Foreskin fibroblast (primary cell): ENCODE measurements at places on chromosomes 3 and 15.
A peak's percentile ranks its signal among the peaks of the same experiment; 100 is the strongest.

DNA sequence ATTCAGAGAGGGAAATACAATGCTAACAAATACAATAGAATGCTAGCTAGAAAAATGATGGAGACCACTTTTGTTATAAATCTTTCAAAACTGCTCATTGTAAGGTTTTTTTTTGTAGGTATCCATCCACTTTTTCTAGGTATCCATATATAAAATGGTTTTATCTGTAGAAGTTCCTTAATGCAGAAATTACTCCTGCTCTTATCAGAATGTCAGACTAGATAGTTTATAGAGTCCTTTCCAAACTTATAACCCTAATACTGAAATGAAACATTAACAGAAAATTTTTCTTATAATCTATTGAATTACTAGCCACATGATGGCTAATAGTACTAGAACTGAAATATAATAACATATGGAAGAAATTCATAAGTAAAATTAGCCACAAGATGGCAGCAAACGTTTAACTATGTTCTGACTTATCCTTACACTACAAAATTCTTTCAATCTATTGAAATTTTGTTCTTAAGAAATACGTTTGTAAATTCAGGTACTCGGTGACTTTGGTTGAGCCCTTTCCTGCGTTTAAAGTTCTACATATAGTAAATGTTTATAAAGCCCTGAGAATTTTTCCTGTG is 58.5 kb downstream of the ECT2 start:
- peak; percentile 56 for DNase-seq

DNA sequence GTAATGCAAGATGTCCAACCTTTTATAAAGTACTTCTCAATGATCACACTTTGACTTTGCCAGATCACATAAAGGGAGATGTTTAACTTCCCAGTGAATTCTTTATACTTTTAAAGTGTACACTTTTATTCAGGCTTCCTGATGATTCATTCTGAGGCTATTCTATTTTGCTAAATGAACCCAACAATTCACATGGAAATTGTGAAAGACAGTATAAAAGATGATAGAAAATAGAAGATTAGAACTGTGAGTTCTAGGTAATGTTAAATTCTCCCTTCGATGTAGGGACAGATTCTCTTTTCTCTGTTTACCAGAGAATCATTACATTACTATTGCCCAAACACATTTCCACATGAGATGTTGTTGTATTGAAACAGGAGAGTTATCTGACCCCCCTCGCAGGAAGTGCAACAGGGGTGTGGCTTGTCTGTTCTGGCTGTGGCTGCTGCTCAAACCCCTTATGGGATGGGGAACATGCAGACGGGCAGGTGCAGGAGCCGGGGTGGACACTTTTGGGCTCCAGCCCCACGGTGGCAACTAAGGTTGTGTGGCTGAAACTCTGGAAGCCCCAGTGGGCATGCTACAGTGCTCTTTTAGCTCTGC is 131.3 kb upstream of the LRTM1 start:
- peak; percentile 16 for DNase-seq

- DNase-seq = no peak
Observed at GRCh38 chr15:58513726-58514336, 82.0 kb downstream of the LIPC start.

DNA sequence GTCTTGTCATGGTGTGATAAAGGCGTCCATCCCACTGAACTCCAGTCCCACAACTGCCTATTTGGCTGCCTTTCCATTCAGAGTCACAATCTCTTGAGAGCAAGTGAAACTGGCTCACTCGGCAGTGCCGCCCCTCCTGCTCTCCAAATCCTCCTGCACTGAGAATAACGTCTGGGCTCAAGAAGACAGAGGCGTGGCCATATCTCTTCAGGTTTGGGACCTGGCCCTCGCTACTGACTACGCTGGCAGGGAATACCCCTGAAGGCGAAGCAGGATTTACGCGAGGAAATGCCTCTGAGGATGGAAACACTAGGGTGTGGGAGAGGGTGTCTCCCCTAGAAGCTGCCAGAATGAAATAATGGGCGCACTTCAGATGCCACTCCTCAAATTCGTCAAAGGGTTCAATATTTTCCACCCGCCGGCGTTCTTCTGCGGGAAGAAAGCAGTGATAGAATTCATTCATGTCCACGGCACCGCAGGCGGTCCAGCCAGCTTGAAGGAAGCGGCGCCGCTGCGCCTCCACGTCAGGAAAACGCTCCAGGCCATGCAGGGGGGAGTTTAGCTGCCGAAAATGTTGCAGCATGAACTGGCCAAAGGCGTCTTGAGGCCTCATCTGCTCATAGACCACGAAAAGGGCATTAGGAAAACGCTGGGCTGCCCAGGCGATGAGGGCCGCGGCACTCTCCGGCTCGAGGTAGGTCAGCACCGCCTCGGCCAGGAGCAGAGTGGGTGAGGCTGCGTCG is 985 bp downstream of the LCMT2 start:
- no peak for DNase-seq

GRCh38 chr15:81752974-81753373 is 292.8 kb downstream of the MEX3B start:
- DNase-seq = no peak

DNA sequence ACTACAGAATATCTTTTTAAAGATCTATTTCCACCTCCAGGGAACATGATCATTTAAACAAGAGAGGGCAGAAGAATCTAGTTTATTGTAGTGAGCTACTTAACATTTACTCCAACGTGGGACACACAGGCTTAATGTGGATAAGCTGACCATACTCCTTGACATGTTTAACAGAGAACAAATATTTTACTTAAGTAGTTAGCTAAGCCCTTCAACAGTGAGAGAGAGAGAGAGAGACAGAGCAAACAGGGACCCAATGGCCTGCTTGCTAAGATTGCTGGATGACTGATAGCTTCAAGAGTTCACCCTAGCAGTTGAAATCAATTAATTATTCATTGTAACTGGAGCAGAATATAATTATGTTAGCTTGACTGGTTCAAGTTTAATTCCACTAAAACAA is 158.6 kb downstream of the ADAM10 start:
- DNase-seq = no peak

DNA sequence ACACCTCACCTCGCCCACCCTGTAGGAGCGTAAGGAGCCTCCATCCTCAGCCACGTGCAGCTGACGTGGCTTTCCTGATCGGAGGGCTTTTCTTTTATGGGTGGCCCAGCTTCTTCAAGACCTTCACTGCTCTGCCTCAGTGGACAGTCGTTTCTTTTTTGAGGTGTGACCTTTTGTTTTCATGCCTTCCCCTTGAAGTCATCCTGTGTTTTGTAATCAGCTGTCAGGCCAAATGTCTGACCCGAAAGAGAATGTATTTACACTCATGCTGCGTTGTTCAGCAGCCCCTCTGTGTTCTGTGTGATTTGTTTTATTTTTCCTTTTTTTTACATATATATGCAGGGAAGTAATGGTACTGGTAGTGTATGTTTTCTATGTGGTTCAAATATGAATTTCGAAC is 41.8 kb downstream of the CCK start:
- DNase-seq = no peak

- DNase-seq = peak; percentile 7
Observed at GRCh38 chr15:44243829-44244228, 44.7 kb upstream of the GOLM2 start.

DNA sequence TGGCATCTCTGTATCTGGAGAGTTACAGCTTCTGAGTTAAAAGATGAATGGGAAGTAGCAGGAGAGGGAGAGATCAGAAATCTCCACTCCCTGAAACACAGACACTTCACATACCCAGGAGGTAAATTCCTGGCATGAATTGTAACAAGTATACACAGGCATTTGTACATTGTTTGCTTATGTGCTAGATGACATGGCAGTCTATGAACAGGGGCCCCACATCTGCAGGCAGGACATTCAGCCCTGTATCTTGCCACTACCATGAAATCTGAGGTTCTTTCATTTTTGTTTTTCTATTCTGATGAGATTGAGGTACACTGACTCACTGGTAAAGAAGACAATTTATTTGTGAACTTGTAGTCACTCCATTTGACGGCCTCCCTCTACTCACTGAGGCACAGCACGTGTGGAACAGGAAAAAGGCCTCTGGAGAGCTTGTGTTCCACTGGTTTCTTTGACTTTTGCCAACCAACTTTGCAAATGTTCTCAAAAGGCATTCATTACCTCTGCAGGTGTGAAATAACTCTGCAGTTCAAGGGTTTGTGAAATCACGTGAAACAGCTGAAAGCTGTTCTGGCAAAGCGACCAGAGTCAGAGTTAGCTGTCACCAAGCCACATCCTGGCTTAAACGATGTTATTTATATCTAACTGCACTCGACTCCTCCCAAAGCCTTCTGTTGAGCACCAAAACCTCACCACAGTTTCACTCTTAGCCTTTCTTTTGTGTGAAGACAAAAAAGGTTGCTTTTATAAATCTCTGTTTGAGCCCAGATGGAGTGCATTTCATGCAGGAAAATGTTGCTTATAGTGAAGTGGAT is 401.3 kb upstream of the CFAP20DC start:
- DNase-seq = no peak

- DNase-seq = no peak
Observed at GRCh38 chr3:152105446-152105845, 163.3 kb upstream of the MBNL1 start.

- no peak for DNase-seq
Observed at GRCh38 chr3:60307562-60308199, 943.6 kb downstream of the FHIT start.

DNA sequence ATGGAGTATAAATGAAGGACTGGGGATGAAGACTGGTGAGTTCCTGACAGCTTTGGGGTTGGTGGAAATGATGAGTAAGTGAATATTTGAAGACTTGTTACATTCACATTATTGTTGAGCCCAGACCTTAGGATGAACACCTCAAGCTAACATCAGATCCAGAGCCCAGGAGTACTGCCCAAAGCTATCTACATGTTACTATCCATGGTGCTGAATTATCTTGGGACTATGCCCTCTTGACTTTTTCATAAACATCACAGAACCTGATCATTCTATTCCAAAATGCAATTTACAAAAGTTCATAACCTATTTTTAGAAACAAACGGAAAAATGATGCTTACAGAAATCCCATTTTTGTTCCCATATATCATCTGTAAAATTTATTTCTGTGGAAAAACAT is 613.3 kb downstream of the TUSC7 start:
- no peak for DNase-seq

DNA sequence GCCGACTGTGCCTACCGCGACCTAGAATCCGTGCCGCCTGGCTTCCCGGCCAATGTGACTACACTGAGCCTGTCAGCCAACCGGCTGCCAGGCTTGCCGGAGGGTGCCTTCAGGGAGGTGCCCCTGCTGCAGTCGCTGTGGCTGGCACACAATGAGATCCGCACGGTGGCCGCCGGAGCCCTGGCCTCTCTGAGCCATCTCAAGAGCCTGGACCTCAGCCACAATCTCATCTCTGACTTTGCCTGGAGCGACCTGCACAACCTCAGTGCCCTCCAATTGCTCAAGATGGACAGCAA is 1.4 kb downstream of the ISLR start:
- no peak for DNase-seq

- no peak for DNase-seq
Observed at GRCh38 chr3:72295276-72295961, 510.5 kb upstream of the PROK2 start.

DNA sequence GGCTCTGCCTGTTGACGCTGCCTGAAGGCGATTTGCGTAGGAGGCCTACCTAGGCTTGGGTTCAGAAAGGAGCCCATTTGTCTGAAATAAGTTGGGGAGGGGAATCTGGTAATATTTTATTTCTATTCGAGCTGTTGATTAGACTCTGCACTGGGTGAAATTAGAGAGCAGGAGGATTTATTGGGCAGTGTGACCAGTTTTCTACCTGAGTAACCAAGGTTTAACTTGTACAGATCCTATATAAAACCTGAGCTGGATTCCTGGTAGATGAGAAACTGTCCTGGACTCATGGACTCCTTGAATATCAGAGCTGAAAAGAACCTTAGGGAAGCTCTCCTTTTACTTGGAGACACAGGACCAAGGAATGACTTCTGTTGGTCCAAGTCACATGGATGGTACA is 19.6 kb upstream of the GPR156 start:
- no peak for DNase-seq

DNA sequence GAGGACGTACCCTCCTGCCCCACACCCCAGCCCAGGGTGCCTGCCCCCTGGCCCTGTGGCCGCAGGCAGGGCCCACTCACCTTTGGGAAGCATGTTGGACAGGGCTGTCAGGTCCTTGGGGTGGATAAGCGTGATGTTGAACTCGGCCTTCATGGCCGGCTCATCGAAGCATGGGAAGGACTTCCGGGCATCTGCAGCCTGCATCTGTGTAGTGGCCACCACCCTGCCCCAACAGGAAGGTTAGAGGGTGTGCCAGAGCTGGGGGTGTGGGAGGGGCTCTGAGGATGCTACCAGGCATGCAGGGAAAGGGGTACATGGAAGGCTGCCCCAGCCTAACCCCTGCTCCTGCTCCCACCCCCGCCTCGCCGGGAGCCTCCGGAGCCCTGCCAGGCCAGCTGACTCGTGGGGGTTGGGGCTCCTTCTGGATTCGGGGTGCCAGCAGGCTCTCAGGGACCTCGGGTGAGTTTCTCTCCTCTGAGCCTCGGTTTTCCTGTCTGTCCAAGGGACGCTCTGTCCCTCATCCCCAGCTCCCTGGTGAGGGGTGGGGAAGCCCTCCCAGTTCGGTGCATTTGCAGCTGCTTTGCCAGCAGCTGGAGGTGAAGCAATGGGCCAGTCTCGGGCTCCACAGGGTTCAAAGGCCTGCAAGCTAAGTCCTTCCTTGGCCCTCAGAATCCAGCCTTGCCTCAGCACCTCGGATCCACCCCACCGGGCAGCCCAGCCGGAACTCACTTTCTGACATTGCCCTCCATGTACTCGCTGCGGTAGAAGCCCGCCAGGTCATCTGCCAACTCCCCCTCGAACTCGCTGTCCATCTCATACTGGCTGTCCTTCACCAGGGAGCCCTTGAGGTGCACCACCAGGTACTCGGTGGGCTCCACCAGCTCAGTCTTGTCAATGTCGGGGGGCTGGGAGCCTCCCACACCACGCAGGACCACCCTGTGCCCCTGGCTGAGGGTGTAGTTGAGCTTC is 9.1 kb downstream of the ANPEP start:
- DNase-seq = no peak

- no peak for DNase-seq
Observed at GRCh38 chr3:67688231-67688630, 33.8 kb upstream of the SUCLG2 start.

DNA sequence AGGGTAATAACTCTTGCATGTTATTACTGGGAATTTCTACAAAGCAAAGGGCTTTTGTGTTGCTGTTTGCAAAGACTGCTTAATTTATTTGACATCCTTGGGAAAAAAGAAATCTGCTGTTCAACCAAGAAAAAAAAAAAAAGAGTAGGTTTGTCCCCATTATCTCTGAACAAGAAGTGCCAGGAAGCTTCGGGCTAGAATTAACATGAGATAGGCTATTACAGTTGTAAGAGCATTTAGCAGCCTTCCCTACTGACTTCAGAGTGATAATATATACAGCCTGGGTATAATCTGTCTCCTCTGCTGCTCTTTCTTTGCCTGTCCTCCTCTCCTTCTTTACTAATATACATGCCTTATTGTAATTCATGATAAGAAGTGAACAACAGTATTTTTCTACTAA is 23.3 kb upstream of the CHMP2B start:
- DNase-seq = no peak

GRCh38 chr3:16290007-16290826 is 25.2 kb downstream of the OXNAD1 start:
- peak; percentile 41 for DNase-seq

GRCh38 chr3:194833114-194833910 is 147.6 kb downstream of the FAM43A start:
- DNase-seq = no peak
